Left colon (tissue), 2 donors: ENCODE measurements at places on chromosomes 1 and 21.

- no peak for DNase-seq
Measured at GRCh38 chr1:225754940-225755641, 22.5 kb upstream of the SRP9 start.

- DNase-seq = no peak
Measured at GRCh38 chr21:14677013-14677412, 130.9 kb upstream of the SAMSN1 start.

DNA sequence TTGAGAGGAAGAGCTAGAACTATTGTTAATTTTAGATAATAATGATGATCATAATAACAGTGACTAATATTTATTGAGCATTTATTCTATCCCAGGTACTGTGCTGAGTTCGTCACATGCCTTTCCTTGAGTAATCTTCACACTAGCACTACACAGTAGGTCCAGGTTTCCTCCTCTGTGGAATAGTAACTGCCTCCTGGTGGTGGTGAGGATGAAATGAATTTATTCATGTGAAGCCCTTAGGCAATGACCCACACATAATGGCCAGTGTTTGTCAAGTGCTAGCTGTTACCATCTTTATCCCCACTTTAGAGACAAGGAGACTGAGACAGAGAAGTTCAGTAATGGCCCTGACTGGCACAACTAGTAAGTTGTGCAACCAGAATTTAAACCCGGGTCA is 5.9 kb downstream of the NIPAL3 start:
- no peak for DNase-seq

- DNase-seq = no peak
Measured at GRCh38 chr1:86773341-86774288, 69.2 kb downstream of the SH3GLB1 start.

GRCh38 chr1:8821084-8821483 is 3.6 kb upstream of the RERE start:
- DNase-seq = no peak
